BJ (cell line): ENCODE measurements at places on chromosomes 12 and 14.

GRCh38 chr12:65962921-65963861 is 138.9 kb downstream of the HMGA2 start:
- no peak for DNase-seq

DNA sequence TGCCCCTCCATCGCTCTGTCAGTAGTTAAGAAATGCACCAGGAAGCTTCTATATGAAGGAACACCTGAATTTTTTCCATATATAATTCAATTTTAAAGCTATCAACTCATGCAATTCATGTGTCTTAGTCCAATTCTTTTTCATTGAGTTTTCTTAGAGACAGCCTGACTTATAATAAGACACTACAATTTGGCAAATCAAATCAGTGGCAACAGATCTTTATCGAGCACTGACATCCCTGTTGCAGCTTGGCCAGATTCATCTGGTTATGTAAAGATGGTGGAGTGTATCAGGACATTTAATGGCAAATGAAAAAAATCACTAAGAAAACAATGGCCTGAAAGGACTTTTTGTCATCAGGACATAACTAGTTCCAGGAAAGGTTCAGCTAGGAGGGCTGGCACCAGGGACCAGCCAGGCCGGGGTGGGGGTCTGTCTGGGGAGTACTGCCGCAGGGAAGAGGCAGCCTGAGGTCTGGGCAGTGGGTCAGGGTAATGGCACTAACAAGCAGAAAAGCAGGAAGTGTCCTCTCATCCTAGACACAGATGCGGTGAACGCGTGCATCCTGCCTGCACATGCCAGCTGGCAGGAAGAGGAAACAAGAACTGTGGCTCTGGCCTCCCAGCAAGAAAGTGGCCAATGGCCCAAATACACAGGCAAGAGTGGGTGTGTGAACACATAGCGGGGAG is 100.5 kb upstream of the LMNTD1 start:
- no peak for DNase-seq

DNA sequence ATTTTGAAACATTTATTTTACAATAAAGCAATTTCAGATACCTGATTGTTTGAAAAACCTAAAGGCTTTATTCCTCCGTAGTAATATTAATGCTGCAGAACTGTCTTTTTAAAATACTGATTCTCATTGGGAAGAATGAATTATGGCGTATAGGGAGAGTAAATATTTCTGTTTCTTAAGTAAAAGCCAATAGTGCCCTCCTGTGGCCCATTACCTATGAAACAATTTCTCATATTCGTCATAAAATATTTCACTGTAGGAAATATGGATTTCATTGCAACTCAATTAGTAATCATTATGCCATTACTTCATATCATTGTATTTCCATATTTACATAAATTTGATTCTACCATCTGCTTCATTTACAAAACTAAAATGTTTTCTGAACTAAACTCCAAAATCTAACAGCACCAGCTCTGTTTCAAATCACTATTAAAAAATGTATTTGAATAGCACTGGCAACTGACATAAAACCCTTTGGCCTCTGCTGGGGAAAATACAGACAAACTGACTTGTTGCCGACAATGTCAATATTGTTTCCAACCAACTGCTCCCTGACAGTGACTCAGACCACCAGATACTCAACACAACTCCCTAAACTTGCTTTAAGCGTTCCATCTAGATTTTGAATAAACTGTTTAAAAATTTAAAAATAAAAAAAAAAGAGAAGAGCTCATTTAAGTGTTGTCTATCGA is 290.3 kb downstream of the NAV3 start:
- no peak for DNase-seq

DNA sequence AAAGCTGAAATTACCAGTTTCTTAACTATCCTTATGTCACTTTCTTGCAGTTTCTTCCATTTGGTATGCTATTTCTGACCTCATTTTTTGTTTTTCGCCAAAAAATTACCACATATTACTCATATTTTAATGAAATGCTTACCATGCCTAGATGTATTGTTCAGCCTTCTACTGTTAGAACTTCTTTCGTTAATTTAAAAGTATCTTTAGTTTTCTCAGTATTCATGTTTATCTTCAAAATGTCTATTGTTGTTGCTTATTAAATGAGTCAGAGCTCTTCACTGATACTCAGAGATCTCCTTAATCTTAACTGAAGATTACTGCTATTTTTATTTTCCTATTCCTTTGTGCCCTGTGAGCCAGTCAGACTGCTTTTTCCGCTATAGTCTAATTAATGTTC is 20.5 kb downstream of the RAP1B start:
- DNase-seq, result no peak

DNA sequence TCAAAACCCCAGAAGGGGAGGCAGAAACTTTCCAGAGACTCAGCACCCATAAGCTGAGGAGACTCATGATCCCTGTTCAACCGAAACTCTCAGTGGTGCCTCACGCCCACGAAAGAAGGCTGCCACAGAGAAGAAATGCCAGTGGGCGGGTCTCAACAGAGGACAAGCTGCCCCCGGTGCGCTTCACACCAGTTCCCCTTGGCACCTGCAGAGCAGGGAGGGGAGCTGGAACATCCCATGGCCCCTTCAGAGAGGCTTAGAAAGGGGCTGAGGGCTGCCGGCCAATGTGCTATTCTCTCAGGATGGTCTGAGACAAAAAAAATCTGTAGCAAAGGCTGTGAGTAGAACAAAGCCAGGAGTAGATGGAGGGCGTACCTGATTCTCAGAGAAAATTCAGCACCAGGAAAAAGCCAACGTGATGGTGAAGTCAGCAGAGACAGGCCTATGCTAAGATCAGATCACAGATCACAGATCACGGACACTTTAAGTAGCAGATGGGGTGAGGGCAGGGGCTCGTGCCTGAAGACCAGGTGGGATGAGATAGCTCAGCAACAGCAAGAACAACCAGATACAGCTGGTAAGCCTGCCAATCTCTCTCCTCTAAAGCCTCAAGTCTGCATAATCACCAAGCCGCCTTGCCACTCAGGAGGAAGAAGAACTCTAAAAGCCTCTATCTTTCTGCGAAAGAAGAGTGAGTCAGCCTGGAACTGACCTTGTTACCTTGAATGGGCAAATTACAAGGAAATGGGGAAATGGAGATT is 206.4 kb upstream of the GRIP1 start:
- no peak for DNase-seq

- DNase-seq, result no peak
These were observed 21.1 kb downstream of the FOXN4 start for GRCh38 chr12:109287811-109288469.
